ENCODE measurements at places on chromosomes 16 and 17.

DNA sequence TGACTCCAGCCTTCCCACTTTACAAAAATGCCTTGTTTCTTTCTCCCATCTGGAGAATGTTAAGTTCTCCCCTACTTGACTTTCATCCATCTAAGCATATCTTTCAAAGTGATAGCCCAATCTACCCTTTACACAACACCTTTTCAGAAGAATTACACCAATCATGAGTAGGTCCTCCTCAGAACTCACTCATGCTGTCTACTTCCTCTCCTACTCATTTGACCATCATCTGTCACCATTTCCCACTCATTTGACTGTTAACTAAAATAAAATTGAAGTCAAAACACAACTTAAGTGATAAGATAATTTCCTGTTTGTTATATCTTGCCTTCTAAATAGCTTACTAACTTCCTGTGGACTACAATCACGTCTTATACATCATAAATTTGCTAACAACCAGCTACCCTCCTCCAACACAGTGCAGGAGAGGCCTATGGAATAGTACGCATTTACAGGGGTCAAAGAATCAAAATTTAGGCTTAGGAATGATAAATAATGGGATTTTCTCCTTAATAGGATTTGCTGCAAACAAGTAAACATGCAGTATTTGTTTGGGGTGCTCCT is 16.1 kb downstream of the KCNJ16 start:
- DNase-seq = no peak

DNA sequence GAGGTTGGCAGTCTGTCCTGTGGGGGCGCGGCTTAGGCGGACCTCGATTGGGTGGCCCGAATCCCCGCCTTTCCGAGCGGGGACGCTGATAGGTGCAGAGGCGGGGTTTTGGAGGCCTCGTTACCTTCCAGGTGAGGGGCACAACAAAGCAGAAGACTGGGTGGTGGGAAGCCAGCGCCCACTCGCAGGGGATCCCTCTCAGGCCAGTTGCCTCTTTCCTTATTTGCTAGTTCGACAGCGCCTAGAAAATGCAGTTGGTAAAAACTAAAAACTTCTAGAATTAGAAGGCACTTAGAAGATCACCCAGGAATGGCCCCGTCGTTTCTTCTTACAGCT is 730 bp downstream of the KAT7 start:
- no peak for DNase-seq

- no peak for DNase-seq
Observed at GRCh38 chr16:68985855-68986254, 119.6 kb upstream of the HAS3 start.

DNA sequence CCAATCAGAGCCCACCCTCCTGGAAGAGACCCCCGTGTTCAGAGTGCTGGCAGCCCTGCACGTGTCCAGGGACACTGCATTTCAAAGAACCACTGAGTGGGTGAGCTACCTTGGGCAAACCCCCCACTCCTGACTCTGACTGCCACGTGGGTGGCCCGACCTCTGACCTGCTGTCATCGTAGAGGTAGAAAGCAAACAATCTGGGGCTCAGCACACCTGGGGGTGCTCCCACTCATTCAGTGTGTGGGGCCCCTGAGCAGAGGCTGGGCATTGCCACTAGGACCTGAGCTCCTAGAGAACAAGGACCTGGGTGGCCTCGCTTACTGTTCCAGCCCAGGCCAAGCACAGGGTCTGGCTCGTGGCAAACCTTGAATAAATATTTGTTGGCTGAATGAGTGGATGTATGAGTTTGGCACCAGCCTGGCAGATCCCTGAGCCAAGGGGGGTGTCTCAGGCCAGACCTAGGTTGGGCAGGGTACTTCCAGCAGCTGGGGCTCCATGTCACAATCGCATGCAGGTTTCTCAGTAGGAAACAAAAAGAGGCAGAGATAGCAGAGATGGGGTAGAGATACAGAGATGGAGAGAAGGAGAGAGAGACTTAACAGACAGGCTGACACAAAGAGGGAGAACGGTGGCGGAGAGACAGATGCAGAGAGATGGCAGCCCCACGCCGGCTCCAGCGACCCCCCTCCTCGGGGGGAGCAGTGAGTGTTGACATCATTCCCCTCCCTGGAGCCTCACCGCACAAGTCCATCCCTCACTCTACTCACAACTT is 5.4 kb upstream of the DRC7 start:
- DNase-seq = no peak

DNA sequence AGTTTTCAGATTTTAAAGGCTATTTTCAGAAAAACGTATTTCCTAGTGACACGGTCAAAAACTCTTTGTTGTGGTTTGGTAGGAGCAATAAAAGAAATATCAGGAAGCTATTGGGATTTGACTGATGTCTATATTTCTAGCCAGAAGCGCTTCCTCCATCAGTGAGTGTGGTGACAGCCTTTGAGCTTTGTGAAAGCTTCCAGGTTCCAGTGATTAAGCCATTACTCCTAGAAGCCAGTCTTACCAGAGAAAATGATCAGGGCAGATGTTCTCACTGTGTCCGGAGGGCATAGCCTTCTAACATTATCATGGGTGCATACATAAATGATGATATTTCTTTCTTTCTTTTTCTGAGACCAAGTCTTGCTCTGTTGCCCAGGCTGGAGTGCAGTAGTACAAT is 39.6 kb downstream of the MAP2K6 start:
- DNase-seq = no peak

- DNase-seq = no peak
Observed at GRCh38 chr16:13426736-13427135, 493.2 kb upstream of the ERCC4 start.

DNA sequence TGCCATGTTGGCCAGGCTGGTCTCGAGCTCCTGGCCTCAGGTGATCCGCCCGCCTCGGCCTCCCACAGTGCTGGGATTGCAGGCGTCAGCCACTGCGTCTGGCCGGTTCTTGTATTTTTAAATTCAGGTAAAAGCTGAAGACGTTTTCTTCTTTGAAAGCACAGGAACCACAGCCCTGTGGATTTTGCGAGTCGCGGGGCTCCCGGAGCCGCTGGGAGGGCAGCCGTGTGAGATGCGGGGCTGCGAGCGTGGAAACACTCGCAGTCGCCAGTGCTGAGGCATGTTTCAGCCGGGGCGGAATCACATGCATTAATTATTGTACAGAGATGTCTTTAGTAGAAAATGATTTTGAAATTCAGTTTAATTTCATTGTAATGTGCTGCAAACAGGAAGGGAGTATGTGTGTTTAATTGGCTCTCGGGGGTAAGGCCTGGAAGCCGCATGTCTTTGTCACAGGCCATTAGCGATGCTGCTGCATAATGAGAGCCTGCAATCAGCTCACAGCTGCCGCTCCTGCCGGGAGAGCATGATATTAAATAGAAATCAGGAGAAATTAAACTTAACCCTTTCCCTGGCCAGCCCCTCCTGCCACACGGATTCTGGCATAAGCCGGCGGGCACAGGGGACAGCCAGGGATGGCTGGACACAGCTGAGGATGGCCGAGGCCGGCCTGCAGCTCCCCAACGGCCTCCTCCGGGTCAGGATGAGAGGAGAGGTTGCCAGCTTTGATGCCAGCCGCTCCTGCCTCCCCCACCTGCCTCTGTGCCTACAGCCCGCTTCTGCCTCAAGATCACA is 35.4 kb upstream of the CDH15 start:
- DNase-seq = no peak

GRCh38 chr16:86498155-86498670 is 12.1 kb upstream of the FOXF1 start:
- DNase-seq = no peak

DNA sequence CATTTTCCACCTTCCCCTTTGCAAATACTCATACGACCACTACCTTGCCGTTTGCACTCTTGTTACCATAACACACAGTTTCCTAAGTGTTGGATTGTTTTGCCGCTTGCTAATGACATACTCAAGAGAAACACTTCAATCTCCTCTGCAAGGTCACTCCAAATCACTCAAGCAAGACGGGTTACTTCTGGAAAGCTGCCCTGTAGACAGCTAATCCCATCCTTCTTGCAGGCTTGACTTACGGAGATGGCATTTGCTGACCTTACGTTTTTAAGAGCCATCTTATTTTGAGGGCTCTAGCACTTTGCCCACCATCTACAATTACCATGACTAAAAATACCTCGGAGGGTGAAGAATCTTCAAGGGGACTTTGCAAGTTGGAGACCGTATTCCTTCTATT is 46.2 kb downstream of the MYH3 start:
- no peak for DNase-seq

- DNase-seq = no peak
Observed at GRCh38 chr17:81992306-81993102, 15.1 kb downstream of the ASPSCR1 start.

GRCh38 chr17:2058586-2059546 is 4.0 kb downstream of the HIC1 start:
- no peak for DNase-seq

DNA sequence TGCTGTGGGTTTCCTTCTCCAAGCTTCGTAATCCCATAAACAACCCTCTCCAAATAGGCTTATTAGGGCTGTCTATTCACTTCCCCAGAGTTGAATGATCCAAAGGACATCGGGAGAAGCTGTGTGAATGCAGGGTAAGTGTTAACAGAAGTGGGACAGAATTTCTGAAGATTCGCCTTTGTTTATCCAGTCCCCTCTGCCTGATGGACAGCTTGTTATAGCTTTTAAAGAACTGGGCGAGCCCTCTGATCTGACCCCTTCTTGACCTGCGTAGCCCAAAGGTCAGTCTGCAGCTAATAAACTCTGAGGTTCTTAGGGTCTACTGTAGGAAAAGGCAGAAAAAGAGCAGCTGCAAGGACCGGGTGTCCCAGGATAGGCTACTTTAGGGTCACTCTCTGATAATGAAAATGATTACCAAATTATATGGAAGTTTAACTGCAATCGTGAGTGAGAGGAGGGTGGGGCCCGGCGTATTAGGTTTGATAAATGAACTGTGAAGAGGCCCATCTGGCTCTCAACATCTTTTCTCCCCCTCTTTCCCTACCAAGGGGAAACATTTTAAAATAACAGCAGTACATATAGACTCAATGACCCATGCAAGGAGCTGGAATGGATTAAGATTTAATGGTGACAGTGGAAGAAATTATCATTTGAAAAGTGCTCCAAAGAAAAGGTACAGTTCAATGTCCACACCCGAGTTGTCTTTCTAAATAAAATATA is 233.4 kb downstream of the FTO start:
- DNase-seq = no peak

DNA sequence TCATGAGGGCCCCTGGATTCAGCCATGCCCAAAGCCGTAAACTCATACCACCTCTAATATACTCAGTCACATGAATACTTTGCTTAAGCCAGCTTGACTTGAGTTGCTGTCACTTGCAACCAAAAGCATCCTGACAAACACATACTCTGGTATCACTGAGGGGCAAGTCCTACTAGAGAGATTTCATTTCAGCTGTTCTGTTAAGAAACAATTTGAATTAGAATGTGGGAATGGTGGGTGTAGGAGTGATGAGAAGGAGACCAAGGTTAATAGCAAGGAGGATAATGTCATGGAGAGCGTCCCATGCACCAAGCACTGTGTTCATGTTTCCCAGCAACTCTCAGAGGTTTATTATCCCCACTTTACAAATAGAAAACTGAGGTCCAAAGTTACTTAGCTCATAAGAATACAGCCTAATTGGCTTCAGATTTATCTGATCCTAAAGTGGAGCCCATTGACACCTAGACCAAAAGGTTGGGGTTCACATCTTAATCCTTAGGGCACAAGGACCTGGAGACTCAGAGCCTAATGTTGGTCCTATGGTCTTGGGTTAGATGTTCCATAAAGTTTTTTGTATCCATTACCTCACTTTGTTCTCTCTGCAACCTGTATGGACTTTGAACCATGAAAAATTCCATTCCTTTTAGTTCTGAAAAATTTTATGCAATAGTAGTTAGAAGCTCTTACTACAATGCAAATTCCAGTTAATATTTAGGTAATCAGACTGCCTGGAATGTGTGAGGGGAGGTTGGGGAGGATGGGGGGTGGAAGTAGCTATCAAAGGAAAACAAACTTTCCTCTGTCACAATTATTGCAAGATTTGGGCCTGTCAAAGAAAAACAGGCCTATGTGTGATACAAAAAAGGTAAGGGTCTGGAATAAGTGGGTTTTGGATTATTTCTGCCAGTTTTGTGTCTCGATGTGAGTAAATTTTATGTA is 105.9 kb downstream of the IRX3 start:
- DNase-seq = no peak

DNA sequence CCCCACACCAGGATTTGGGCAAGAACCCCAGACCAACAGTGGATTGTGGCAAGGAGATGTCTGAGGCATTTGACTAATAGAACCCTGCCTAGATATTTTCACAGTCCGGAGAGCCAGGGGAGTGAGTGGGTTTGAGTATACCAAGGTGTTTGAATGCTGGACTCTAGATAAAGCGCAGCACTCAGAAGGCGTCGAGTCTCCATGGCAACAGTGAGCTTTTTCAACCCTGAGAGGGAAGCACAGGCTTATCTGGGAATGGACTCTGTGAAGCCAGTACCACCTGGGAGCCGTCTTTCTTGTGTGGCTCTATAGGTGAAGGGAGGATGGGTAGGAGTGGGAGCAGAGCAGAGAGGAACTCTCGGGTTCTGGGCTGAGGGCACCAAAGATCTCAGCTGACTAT is 147.0 kb downstream of the SHISA6 start:
- DNase-seq = no peak

DNA sequence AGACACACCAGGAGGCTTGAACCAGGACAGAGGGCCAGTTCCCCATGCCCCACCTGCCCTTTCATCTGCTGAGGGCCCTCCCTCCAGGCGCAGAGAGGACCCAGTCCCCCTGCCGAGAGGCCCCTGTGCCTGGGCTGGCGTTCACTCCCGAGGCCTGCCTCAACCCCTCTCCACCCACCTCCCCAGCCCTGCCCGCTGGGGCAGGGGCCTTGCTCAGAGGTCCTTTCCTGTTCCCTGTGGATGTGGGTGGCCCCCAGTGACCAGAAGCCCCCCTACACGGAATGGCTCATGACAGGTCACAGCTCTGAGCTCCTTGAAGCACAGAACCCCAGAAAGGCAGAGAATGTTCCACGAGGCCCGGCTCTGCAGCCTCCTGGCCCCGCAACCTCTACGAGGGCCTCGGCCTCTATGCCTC is 6.7 kb downstream of the TMC6 start:
- DNase-seq = no peak

DNA sequence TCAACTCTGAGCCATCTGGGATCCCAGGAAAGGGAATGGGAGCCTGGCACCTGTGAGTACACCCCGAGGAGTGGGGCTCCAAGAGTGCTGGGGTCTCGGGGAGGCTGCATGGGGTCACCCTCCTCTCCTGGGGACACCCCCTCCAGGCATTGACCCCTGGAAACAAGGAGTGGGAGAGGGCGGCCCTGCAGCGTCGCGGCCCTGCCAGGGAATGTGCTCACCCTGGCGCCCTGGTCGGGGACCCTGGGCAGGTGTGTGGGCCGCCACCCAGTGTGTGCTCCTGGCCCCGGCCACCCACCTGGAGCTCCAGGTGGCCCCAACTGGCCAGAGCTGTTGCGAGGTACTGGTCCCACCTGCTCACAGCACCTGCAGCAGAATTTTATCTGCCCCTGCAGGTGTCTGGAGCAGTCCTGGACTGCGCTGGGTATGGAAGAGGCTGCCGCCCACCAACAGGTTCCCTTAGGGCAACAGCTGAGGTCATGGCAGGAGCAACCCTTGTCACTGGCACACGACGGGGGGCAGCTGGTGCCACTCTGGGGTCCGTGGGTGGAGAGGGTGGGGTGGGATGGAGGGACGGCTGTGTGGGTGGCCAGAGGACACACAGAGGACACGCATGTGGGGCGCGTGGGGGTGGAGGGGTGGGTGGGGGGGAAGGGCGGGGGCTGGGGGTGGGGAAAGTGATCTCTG is 5.4 kb upstream of the PABPN1L start:
- DNase-seq = no peak

GRCh38 chr16:1494129-1494640 is 1.0 kb downstream of the TELO2 start:
- DNase-seq = no peak

GRCh38 chr17:32520104-32520701 is 33.4 kb downstream of the CDK5R1 start:
- DNase-seq = no peak

All from NCI-H526 treated with DMSO at 0.1 percent for 48 hours (cell line).